ENCODE measurements at places on chromosomes 7 and 10. TPM values are rescaled to one million over a fixed set of nuclear protein-coding genes. Genes with fewer than 3 reads are reported as not detected.

DNA sequence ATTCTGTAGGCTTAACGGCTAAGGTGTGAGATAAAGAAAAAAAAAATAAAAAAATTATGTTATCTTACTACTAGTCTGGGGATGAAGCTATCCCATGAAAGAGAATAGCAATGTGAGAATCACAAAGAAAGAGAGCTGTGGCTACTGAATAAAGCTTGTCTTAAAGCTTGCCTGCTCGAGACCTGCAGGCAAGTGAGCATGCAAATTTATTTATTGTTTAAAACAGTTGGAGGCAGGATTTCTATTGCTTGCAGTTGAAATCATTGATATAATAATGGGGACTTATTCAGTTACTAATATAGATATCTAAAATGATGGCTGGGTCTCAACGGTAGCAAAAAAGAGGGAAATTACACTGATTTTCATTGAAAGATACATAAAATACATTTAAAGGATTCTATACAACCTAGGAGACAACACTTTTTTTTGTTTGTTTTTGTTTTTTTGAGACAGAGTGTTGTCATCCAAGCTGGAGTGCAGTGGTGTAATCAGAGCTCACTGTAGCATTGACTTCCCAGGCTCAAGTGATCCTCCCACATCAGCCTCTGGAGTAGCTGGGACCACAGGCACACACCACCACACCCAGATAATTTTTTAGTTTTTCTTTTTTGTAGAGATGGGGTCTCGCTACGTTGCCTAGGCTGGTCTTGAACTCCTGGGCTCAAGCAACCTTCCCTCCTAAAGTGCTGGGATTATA, 144.5 kb upstream of the FEZF1 start:
- no peak for DNase-seq

CDH23 gene
- 1.3 TPM for total RNA-seq

DNA sequence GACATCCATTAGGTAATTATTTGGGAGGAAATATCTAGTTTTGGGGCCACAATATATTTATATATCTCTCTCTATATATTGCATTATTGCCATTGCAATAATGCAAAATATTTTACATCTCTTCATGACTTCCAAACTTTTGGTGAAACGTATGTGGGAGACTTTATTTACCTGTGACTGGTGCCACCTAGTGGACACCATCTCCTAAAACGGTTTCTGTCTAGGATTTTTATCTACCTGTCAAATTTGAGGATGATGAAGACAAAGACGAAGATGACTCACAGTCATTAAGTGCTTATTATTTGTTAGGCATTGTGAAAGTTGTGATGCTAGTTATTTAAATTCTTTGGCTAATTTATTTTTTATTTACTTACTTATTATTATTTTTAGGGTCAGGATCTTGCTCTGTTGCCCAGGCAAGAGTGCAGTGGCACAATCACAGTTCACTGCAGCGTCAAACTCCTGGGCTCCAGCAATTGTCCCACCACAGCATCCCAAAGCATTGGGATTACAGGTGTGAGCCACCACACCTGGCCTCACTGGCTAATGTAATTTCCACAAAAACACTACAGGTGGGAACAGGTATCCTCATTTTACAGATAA, 18.7 kb upstream of the CBLL1 start:
- DNase-seq, result peak; percentile 53

TRIM56 gene
- 72.6 TPM for total RNA-seq

- DNase-seq, result no peak
These were observed 171.4 kb upstream of the NUPR2 start for GRCh38 chr7:56287429-56288138.

DNA sequence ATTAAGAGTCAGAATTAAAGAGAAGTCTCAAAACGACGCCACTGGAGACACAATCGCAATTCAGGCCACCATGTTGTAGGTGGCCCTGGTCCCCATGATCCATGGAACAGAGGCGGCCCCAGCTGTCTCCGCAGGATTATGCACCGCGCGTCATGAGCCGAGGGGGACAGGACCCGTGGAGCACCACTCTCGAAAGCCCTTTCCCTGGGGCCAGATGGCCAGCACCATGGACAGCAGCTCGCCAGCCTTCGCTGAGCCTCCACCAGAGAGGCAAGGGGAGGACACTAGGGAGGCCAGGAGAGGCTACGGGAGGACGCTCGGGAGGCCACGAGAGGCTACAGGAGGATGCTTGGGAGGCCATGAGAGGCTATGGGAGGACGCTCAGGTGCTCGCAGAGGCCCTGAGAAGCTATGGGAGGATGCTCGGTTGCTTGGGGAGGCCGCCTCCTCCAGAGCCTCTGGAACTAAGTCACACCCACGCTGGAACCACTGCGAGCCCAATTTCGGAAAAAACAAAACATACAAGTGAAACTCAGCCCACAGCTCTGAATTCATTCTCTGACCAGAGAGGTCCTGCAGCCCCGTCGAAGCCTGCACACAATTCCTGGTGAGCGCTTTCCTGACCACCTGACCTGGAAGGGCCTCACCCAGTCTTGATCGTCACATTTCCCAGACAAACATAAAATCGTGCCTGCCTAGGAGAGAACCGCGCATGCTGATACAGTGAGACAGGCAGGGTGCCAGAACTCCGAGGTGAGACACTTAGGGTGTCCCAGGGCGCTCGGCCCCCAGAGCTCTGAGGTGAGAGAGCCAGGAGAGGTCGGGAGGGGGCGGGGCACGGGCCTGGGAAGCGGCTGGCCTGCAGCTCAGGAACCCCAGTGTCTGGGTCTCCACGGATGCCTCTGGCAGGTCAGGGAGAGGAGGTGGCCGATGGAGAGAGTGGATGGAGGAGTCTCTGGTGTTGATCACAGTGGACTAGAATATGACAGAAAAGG, 224.4 kb downstream of the PTPRN2 start:
- DNase-seq, result no peak

GRCh38 chr7:34849163-34849960, 187.9 kb downstream of the DPY19L1 start:
- DNase-seq, result no peak

GRCh38 chr7:121530227-121531174, 134.4 kb upstream of the FAM3C start:
- DNase-seq, result peak; percentile 83

GRCh38 chr7:51286401-51286800, 30.2 kb downstream of the COBL start:
- DNase-seq, result no peak

GRCh38 chr7:36865019-36865418, 140.7 kb upstream of the AOAH start:
- no peak for DNase-seq

DNA sequence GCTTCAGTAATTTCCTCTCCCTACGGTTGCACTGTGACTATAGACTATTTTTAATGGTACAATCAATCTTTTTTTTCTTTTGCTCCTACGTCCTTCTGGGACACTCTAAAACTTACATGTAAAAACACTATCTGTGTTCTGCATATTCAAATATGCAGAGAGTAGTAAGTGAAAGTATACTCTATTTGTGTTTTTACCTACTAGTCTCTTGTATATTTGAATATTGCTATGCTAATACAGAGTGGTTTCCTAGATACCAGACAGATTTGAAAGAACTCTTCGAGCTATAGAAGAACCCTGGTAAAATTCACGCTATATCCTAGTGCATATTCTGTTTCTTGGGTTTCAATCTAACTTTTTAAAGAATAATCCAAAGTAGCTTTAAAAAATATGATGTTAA, 200.8 kb upstream of the LRRN3 start:
- DNase-seq, result no peak

GRCh38 chr10:93876381-93876780, 17.4 kb upstream of the SLC35G1 start:
- DNase-seq, result no peak

GRCh38 chr7:111771638-111772037, 209.3 kb upstream of the IMMP2L start:
- DNase-seq, result no peak

- no peak for DNase-seq
These were observed 47.0 kb downstream of the TBATA start for GRCh38 chr10:70738006-70738760.

GRCh38 chr10:98391578-98391991, 23.4 kb downstream of the PYROXD2 start:
- DNase-seq, result peak; percentile 59

- DNase-seq, result no peak
These were observed 15.1 kb downstream of the URGCP start for GRCh38 chr7:43891069-43891955.

DNA sequence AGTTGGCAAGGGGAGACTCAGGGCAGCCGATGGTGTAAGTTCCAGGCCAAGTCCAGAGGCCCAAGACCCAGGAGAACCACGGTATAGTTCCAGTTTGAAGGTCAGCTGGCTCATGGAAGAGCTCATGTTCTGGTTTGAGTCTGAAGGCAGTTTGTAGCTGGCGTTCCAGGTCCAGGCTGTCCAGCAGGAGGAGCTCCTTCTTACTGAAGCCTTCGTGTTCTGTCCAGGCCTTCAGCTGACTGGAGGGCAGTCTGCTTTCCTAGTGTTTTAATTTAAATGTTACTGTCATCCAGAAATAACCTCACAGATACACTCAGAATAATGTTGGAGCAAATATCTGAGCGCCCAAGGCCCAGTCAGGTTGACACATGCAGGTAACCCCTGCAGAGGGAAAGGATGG, 4.2 kb downstream of the SUN1 start:
- DNase-seq, result no peak

C10orf105 gene
- total RNA-seq, result 0.25 TPM

DNA sequence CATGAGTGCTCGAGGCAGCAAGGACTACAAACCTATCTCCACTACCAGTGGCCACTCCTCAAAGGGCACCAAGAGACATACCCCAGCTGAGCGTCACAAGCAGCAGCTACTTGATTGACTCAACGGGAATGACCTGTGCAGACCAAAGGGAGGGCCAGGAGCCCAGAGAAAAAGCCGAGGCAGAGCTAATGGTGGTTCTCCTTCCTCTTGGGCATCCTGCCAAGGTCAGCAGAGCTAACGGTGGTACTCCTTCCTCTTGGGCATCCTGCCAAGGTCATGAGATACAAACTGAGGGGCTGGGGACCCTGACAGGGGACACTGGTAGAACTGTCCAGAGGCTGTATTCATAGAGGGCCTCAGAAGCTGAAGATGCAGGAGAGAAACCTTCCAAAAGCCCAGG, 60.4 kb downstream of the FAM53B start:
- DNase-seq, result no peak

- no peak for DNase-seq
These were observed 63.7 kb downstream of the PRKG1 start for GRCh38 chr10:51137756-51138529.

DNA sequence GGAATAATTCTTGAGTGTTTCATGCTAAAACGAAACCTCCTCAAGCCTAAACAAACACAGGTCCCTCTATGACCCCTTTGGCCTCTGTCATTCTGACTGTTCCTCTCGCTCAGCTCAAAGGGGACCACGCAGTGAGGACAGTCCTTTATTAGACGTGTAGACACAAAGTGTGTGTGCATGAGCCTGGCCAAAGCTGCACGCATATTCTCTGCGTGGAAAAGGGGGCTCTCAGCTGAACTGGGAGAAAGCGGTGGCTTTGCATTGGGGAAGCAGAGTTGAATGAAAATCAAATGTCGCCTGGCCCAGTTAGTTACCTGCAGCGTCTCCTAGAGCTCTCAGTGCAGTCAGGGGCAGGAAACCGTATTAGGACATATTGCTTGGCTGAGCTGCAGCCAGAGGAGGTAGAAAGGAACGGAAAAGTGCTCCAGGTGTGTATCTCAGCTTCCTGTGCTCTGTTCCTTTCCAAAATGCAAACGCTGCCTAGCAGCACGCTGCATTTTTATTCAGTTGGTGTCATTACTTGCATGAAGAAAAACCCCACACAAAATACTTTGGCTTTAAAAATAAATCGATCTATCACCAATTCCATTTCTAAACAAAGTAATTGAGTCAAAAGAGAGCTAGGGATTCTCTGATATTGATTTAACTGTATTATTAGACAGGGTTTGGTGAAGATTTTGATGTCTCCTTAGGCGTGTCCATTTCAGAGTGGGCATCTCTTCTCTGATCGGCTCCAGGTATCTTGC, 4.9 kb downstream of the GATA3 start:
- no peak for DNase-seq

- no peak for DNase-seq
These were observed 24.0 kb upstream of the AMZ1 start for GRCh38 chr7:2663960-2664359.

GRCh38 chr7:106282390-106282789, 2.4 kb downstream of the NAMPT start:
- DNase-seq, result no peak

DNA sequence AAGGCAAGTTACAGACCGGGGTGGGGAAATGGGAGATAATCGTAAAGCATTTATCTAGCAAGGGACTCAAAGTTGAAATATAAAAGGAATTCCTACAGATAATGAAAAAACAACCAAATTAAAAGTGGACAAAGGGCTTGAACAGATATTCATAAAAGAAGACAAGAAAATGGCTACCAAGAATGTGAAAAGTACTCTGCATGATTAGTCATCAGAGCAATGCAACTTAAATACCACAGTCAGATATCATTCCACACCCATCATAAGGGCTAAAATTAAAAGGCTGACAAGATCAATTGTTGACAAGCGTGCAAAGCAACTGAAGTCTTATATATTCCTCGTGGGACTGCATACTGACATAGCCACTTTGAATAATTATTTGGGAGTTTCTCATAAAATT, 124.6 kb upstream of the RSU1 start:
- no peak for DNase-seq

DNA sequence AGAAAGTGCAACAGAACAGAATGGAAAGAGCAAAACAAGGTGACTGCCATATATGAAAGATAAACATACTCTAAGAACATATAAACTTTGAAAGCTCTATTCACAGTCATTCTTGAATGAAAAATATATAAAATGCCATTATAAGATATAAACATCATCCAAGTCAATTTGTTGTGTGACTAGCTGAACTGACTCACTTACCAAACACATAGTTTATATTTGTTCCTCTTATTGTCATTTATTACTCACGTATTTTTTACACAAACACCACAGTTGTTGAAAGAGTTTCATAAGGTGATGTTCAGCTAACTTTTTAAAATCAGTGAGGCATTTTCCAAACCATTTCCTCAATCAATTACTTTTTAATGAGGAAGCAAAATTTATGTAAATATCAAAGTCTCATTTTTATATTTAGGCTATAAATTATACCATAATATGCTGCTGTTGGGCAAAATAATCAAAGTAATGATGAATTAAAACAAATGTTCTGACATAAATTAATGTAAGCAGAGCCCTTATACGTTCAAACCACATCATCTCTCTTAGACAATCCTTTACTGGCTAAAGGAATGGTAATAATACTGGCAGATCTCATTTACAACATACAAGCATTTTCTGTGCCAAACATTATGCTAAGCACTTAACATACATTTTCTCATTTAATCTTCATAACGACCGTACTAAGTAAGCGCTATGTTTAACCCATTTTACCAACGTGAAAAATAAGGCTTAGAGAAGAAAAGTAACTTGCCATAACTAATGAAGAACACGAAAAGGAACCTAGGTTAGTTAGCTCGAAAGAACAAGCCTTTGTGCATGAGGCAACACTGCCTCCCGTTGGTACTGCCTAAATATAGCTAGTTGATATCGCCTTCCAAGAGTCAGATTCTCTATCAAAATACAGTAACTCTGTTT, 7.3 kb downstream of the LRRN3 start:
- peak; percentile 73 for DNase-seq

TRA2A gene
- total RNA-seq, result 98.1 TPM

GRCh38 chr7:82430500-82431465, 12.8 kb downstream of the CACNA2D1 start:
- DNase-seq, result no peak

CYP3A7 gene
- not detected for total RNA-seq

GHRHR gene
- total RNA-seq, result not detected

- no peak for DNase-seq
These were observed 85.9 kb downstream of the USP6NL start for GRCh38 chr10:11525503-11525902.

Data from activated CD4-positive, alpha-beta memory T cell treated with anti-CD3 and anti-CD28 coated beads, Interleukin-2, amount 10 ng/mL, durations not matched to agents 7 days and 5 days (primary cell).